ENCODE measurements at places on chromosomes 6 and 20.

DNA sequence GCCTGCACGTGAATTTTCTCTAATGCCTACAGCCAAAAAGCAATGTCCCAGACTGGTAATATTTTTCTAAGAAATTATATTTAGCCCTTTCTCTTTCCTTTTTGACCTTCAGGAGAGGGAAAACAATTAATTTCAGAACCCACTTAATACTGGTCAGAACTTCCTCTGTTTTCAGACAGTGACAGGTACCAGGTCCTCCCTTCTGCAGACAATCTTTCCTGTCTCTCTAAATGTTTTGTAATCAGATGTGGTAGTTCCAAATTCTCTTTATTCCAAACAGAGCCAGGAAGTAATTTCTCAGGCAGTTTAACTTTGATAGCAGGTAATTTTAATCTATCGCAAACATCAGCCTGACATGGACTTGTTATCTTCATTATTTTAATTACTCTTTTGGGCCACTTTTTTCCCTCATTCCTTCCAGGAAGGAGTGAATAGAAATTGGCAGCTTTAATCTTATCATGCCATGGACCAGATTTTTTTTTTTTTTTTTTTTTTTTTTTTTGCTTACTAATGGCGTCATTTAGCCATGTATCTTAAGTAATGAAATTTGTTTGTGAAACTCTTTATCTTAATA is 348.6 kb upstream of the SOX4 start:
- no peak for DNase-seq

DNA sequence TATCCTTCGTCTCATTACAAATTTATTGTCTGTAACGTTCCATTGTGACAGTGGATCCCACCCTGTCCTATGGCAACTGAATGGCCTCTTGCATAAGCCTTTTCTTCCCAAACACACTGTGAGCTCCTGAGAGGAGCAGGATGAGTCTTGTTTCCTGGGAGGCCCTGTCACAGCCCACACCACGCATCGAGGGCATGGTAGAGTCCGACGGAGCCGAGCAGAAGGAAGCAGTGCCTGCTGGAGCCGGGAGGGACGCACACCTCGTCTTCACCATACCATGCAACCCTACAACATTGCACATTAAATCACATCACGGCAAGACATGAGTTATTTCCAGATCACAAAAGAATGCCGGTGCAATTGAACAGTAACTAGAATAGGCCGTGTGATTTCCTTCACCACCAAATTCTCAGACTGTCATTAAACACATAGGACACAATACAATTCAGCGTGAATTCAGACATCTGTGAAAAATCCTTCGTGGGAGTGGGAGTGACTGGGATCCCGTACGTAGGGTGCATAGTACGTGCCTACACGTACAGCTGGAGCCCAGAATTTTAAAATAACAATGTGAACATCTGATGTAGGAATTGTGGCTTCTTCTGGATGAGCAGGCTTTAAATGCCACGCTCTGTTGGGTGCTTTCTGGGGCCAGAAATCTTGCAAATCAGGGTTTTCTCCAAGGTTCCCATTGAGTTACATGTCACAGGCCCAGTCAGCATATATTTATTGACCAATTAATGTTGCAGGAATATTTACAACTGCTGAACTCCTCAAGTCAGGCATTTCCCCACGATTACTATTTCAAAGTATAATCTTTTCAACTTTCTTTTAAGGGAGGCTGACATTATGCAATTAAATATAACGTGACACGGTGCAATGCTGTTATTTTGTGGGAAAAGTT is 201.8 kb downstream of the TTLL2 start:
- DNase-seq = no peak

- DNase-seq = no peak
Observed at GRCh38 chr20:23425129-23425528, 3.8 kb upstream of the NAPB start.

GRCh38 chr6:31744422-31744821 is 4.6 kb downstream of the MSH5 start:
- no peak for DNase-seq

GRCh38 chr6:124882579-124883393 is 79.5 kb upstream of the RNF217 start:
- no peak for DNase-seq

- DNase-seq = no peak
Observed at GRCh38 chr20:46349742-46350056, 41.4 kb upstream of the CDH22 start.

GRCh38 chr6:25703005-25703404 is 51.0 kb downstream of the SCGN start:
- no peak for DNase-seq

DNA sequence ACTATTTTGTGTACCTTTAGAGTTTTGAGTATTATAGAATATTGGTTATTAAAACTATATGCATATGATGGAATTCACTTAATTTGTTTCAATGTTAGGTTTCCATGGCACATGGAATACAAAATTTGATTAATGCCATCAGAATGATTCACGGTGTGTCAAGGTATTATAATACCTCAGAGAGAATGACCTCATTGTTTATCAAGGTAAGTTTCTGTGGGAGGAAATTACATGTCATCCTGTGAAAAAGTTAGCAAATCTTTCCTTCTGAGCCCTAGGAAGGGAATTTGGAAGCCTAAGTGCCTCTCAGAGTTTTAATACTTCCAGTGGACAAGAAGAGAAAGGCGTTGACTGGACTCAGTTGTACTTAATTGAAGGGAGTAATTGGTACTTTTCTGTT is 40.8 kb downstream of the DNAH8 start:
- DNase-seq = no peak

GRCh38 chr6:100554228-100554627 is 89.5 kb upstream of the SIM1 start:
- no peak for DNase-seq

GRCh38 chr6:88238065-88238464 is 71.9 kb upstream of the CNR1 start:
- no peak for DNase-seq

DNA sequence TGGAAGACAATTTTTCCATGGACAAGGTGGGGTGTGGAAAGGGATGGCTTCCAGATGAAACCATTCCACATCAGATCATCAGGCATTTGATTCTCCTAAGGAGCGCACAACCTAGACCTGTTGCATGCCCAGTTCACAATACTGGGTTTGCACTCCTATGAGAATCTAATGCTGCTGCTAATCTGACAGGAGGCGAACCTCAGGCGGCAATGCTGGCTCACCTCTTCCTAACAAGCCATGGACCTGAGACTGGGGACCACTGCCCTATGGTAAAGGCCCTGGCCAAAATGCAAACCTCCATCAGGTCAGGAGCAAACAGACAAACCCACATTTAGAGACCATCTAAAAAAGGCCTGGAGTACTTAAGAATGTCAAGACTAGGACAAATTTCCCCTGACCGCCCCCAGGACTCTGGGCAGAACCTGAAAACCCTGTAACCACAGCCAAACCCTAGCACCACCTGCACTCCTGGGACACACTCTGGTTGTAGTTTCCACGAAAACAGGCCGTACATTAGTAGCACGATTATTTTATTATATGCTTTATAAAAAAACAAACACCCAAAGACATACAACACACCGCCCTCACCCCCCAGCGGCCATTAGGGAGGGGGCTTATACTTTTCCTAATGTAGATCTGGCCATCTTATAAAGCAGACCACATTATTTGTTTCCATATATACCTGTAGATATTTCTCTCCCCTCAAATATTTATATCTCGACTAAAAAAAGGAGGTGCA is 27.3 kb downstream of the SNX5 start:
- DNase-seq = no peak

- no peak for DNase-seq
Observed at GRCh38 chr6:42224222-42225028, 6.8 kb upstream of the MRPS10 start.

DNA sequence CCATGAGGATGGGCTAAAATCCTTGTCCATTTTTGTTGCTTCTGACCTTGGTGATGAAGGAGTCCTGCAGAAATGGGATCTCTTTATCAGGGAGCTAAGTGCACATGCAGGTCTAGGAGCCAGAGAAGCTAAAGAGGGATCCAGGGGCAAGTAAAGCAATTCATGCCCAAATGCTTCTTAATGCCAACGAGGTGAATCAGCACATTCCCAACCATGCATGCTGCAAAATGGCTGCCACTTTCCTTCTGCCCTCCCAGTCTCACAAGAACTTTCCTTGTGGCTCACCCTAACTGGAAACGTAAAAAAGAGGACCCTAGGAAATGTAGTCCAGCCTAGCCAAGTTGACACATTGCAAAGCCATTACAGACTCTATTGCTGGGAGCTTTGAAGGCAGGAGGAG is 298.4 kb downstream of the MAFB start:
- DNase-seq = no peak

GRCh38 chr6:27667657-27668441 is 194.9 kb upstream of the ZNF184 start:
- DNase-seq = no peak

DNA sequence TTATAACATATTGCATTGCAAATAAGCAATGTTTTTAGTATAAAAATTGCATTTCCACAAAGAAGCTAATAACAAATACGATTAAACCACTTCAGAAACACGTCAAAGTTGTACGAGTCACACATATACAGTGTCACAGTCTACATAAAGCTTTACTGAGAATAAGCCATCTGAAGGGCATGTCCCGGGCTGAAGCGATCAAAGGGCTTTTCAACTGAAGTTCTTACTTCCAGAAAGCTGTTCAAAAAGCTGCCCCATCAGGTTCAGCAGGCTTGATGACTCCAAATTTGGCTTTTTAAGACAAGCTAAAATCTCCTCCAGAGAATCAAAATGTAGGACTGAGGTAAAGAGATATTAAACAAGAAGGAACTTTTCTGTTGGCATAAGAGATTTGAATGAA is 37.5 kb upstream of the HAO1 start:
- no peak for DNase-seq

DNA sequence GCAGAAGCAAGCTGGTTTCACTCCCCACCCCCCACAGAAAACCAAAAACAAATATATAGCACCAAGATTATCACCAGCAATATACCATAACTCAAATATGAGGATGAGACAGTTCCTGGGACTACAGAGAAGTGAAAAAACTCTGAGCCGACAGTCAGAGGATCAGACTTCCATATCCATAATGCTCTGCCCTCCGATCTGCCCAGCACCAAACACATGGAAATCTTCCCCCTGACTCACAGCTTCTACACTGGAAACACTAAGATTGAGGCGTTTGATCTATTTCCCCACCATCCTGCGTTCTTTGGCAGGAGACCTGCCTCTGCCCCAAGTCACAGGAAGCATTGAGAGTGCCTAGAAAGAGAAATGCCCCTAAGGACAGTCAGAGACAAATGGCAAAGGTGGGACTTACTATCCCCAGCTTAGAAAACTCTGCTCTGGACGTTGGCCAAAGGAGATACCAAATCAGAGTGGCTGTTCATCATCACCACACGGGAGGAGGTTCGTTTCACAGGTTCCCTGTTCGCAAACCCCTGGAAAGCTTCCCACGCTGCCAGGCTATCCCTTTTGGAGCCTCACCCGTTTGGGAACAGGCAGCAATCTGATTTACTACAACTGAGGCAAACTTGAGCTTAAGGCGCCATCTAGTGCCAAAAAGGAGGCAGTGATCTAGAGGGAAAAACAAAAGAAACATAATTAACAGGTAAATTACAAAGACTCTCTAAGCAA is 48.7 kb upstream of the SRSF6 start:
- DNase-seq = no peak

GRCh38 chr20:33702861-33703260 is 16.7 kb upstream of the E2F1 start:
- DNase-seq = no peak

- DNase-seq = no peak
Observed at GRCh38 chr6:169986171-169986847, 234.9 kb downstream of the ERMARD start.

DNA sequence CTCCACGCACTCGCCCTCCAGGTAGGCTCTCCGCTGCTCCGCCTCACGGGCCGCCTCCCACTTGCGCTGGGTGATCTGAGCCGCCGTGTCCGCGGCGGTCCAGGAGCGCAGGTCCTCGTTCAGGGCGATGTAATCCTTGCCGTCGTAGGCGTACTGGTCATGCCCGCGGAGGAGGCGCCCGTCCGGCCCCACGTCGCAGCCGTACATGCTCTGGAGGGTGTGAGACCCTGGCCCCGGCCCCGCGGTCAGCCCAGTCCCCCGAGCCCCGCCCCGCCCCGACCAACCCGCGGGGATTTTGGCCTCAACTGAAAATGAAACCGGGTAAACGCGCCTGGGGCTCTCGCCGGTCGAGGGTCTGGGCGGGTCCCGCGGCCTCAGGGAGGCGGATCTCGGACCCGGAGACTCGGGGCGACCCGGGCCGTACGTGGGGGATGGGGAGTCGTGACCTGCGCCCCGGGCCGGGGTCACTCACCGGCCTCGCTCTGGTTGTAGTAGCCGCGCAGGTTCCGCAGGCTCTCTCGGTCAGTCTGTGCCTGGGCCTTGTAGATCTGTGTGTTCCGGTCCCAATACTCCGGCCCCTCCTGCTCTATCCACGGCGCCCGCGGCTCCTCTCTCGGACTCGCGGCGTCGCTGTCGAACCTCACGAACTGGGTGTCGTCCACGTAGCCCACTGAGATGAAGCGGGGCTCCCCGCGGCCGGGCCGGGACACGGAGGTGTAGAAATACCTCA is 598 bp downstream of the HLA-B start:
- DNase-seq = peak; percentile 68

DNA sequence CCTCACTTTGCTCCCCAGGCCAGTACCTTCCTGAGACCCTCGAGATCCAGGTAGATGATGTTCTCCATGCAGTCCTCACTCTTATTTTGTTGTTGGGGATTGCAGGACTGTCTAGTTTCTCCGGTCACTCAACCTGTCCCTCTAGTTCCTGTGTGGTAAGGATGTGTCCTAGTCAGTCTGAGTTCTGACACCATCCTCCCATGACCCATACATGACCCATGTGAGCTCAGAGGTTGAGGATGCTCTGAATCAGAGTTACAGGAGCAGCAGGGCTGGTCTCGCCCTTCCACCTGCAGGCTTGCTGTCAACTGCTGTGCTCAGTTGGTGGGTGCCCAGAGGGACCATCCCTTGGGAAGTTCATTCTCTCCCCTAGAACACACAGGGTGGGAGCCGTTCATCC is 11.9 kb upstream of the CST8 start:
- DNase-seq = no peak
